Activated effector memory CD4-positive, alpha-beta T cell treated with Interleukin-2 at 50 U/mL for 16 hours (primary cell): ENCODE measurements at places on chromosomes 12 and 14.

GRCh38 chr12:124645530-124646244 lies 78.3 kb upstream of the NCOR2 start:
- no peak for DNase-seq

DNA sequence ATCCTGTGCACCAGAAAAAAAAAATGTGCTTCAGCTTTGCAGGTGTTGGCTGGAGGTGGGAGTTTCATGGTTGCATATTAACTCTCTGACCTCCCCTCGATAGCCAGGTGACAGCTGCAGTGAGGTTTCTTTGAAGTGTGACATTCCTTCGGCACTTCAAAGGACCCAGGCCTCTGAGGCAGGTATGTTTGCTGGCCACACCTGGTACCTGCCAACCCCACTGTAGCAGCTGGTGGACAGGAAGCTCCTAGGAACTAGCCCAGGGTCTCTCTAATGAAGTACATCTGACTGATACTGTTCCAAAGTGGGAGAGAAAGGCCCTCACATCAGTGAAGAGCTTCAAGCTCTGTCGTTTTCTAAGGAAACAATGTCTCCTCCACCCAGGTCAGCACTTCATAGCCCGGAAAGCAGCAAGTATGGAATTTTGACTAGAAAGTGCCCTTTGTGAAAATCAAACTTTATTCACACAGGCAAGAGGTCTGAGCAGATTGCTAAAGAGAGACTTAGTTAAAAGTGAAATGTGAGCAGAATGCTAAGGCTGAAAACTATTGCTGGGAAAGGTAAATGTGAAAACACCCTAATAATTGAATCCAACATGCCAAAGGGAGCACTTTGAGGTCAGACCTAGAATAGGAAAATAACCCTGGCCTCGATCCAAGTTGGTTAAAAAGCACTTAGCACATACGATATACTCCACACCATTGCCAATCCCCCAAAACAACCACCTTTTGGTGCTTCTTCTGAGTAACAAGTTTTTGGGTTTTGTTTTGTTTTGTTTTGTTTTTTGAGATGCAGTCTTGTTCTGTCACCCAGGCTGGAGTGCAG lies 71.3 kb downstream of the PHLDA1 start:
- DNase-seq = no peak

- DNase-seq = no peak
Measured at GRCh38 chr12:49345051-49345824, 1.4 kb upstream of the DNAJC22 start.

DNA sequence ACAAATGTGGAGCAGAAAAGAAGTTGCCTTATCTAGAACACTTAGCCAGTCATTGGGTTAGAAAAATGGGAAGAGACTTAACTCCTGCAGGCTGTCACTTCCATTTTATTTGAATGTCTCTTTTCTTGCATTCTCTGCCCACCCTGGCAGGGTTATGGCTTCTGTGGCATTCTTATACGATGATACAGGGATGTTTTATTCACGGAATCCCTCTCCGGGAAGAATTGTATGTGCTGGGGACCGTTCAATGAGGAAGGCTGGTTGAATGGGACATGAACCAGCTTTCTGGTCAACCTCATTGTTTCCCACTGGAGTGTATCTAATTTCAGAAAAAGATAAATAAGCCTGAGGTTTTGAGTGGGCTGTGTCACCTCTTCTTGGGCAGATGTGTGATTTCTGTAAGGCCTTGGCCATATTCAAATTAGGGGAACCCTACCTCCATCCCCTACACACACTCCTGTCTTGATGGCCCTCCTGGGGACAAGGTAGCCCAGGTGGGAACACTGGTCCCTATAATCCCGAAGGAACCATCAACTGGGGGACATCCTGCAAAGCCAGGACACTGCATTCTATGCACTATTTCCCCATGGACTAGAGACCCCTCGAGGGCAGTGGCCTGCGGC lies 174.8 kb upstream of the GSC start:
- no peak for DNase-seq

DNA sequence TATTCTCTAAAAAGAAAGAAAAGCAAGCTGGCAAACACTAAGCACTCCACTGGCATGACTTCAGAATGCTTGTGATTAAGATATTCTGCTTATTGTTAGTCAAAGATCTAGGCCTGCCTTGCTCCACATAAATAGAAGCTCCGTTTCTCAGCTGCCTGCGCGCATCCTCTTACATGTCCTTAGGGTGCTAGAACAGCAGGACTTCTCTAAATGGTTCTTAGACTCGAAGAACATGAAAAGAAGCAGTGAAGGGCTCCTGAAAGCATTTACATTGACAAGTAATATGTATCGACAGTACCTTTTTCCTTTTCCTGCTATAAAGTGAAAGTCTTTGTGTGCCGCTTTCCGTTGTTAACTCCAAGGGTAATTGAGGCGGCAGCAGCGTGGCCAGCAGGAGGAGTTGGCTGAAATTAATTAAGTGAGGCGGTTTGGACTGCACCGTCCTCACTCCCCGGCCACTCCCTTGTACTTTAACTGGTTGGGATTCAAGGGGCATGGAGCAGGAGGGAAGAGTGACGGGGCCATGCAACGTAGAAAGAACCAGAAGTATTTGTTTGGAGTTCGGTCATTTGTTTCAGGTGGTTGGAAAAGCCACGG lies 34.2 kb upstream of the OTX2 start:
- no peak for DNase-seq

DNA sequence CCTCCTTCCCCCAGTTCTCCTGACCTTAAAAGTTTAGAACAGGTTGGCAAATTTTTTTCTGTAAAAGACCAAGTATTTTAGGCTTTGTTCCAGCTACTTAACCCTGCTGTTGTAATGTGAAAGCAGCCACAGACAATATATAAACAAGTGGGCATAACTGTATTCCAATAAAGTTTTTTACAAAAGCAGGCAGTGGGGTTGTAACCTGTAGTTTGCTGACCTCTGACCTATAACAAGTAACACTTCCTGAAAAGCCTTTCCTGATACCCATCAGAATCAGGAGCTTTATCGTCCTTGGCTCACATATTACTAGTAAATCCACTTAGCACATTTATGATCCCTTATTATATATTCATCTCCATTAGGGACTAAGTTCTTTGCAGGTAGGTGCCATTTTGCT lies 13.1 kb upstream of the SMARCC2 start:
- no peak for DNase-seq

GRCh38 chr12:20492251-20492760 lies 124.0 kb downstream of the PDE3A start:
- DNase-seq = no peak

DNA sequence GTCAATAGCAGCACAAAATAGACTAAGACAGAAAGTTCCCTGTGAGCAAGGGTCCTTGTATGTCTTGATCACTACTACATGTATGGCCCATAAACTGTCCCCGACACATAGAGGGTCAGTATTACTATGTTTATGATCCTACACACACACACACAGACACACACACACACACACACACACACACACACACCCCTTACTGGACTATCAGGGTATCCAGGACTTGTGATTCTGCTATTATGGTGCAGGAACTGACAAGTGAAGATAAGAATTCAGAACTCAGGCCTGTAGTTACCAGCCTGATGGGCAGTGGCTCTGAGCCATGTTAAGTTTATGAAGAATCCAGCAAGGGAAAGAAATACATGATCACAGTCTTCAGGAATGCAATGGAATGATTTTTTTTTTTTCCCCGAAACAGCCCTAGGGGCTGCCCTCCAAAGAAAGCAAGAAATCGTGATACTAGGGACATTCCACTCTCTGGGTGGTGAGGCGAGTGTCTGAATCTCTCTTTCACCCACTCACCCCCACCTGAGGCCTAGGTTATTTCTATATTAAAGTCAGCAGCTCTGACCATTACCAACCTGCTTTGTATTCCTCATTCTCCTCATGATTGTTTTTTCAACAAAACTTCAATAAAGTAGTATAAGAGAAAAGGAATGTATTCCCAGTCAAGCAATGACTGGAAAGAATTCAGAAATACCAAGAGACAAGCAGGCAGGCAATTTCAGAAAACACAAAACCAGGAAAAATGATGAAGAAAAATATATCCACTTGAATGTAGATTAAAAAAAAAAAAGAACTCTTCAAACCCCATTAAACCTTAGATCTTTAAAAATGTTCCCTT lies 105.8 kb downstream of the AVPR1A start:
- DNase-seq = no peak

DNA sequence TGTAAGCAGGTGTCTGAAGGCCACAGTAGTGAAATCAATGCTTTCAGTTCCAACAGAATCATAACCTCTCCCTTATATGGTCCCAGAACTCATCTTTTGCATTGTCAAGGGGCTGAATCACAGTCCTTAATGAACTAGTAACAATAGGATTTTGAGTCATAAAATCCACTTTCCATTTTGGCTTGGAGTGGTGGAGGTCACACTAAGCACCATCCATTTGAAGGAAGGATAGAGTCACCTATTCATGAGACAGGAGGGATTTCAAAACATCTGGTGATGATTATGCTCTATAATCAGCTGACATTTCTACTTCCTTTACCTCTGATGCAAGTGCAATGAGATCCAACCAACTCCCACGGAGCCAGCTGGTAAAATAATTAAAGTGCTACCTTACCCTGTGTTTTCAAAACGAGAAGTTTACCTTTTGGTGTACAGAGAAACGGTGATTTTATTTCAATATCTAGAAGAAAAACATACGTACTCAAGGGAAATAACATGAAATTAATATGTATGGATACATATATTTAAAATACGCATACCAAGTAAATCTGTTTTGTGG lies 59.1 kb downstream of the TMEM132D start:
- DNase-seq = no peak

DNA sequence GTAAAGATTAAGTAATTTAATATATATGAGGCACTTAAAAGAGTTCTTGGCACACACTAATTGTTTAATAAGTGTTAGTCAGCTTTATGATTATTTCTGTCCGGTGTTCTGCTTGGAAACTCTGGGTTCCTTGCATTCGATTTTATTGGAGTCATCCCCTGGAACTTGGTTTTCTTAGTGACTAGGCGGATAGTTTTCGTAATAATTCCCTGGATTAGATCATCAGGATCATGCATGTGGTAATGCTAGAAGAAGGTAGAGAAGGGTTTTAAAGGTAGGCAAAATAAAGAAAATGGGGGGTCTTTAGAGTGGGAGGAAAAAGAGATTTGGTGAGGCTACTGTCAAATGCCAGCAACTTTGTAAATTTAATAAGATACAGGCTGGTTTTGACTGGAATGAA lies 88.4 kb downstream of the MYF5 start:
- no peak for DNase-seq

DNA sequence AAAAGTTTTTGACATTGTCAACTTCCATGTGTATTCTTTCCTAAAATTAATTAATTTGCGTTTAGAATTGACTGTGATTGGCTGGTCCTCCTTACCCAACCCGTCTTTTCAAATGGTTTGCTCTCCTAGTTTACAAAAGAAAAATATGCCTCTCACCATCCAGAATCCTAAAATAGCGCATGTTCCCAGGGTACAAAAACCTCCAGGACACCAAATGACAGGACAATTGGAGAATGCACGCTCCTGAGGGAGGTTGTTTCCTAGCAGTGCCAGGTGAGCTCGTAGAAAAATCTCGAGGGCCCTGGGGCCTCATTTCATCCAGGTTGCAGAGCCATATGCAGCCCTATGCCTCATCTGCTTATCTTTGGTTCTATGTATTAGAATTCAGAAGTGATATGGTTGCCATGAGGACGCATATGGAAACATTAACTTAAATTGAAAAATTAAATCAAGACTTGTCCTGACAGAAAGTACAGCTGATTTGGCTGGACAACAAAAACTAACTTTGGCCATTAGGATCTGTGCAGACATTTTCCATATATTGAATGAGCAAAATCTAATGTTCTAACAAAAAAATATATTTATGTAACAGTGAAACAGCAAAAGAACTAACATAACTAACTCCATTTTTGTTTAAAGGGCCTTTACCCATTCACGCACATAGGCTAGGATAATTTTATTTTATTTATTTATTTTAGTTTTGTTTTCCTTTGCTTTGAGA lies 28.2 kb upstream of the EGLN3 start:
- DNase-seq = no peak

DNA sequence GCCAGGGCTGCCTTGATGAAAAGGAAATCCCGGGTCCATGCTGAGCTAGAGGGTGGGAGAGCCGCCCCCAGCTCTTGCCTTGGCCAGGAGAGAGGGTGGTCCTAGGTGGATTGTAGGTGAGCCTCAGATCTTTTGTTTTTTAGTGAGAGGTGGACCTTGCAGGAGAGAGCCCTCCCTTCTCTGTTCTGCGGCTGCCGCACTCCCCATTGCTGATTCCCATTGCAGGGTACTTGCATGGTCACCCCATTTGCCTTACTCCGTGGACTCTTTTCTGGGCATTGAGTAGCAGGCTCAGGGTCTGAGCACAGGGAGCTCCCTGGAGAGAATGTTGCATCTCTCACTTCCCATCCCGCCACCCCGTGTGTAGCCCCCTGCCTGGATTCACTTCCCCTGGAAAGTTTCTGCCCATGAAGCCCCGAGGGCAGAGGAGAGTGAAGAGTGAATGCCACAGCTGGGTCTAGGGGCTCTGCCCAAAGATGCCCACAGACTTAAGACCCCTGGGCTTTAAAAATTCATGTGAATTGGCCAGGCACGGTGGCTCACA lies 10.2 kb downstream of the VASH1 start:
- no peak for DNase-seq

DNA sequence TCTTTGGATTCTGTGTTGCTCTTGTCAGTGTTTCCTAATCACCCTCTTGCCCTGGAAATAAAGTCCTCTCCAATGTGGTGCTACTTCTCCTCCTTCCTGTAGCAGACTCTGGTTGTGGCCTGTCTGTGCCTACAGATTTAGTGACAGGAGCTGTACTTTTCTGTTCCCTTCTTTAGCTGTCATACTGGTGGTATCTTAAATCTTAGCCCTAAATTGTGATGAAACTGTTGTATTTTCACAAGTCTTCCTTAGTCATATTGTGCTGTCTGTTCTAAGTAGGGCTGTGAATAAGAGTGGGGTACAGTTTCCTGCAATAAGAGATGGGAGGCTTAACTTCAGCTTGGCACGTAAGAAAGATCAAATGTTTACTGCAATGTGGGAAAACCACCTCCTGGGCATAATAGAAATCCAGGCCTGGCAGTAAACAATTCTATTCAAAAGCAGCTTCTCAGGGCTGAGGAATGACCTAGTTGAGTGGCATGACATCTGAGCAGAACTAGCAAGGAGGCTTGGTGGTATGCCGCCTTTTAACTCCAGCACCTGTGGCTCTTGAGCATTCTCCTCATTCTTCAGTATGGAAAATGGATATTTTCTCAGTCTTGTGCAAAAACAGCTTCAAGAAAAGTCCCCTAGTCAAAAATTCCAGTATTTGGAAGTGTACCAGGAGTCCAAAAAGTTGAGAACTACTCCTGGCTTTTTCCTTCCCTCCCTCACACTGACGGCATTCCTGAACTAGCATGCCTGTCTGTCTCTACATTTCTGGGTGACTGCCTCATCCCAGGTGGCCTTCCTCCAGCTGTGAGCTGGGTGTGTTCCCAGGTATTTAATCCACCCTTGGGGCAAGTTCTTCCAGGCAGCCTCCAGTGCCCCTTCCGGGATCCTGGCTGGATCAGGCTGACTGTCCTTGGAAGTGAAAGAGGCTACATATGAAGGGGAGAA lies 19.5 kb downstream of the ANO6 start:
- DNase-seq = no peak
